ENCODE measurements at places on chromosomes 12 and 14.

GRCh38 chr14:44405011-44405486, 102.0 kb downstream of the FSCB start:
- no peak for DNase-seq

GRCh38 chr12:42582050-42582449, 7.5 kb downstream of the PRICKLE1 start:
- no peak for DNase-seq

GRCh38 chr12:74535536-74535935, 2.1 kb upstream of the ATXN7L3B start:
- DNase-seq: no peak

- no peak for DNase-seq
These were observed 45.6 kb downstream of the LTBP2 start for GRCh38 chr14:74566174-74567141.

DNA sequence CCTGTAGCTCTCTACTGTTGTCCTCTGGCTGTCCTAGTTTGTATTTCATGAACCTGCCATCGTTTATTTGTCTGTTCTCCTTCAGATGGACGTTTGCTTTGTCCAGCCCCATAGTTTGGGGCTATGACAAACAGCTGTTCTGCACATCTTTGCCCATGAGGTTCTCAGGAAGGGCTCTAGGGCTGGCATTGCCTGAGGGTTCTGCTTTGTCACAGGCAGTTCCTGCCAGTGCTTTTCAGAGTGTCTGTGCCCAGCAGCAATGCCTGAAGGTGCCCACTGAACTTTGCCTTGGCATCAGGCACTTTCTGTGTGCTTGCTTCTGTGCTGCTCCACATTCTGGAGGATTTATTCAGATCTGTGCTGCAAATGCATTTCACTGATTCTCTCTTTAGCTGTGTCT, 361.3 kb downstream of the TMEM121 start:
- no peak for DNase-seq

- no peak for DNase-seq
These were observed 9.2 kb downstream of the MLH3 start for GRCh38 chr14:75042035-75042434.

DNA sequence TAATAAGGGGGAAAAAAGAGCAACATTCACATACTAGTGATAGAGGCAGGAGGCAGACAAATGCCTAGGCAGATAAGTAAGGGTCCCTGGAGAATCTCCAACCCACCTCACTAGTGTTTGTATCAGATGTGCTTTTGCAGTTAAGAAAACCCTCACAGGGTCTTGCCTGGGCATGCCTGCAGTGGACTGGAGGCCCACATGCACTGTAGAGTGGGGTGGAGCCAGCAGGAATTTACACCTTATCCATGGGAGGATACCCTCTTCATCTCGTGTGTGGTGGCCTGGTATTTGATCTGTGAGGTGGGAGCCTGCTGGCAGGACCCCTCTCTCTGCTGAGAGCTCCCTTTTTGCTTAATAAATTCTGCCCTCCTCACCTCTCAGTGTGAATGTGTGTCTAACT, 238.0 kb upstream of the SLC16A7 start:
- no peak for DNase-seq

DNA sequence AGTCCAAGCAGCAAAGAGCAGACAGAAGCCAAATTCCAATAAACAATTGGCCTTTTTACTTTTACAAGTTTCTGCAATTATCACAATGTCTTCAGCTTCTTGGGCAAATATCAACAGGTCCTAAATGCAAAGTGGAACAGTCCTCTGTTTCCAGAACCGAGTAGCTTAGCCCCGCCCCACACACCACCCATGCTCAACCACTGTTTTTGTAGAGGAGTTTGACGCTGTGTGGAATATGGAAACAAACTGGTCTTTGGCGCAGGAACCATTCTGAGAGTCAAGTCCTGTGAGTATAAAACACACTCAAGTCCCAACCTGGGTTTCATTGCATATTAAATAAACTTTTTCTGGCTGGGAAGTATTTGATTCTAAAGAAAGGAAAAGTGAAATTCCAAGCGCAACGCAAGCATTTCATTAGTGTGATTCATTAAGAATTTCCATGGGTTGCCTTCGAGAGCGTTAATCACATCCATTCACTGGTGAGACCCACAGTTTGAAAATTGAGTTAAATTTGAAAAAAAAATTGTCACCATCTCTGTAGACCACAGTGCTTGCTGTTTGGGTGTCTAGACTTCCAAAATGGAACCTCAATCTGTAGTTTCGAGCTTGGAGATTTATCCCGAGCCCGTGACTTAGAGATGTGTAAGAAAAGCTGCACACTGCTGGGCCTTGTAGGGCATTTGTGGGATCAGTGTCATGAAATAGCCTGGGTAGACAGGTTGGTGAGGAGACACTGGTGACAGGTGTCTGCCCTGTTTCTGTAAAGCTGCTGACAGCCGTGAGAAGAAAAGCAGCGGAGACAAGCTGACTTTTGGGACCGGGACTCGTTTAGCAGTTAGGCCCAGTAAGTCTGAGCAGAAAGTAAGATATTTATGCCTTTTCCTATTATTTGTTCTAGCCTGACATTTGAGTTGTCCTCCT, 96.1 kb downstream of the DAD1 start:
- DNase-seq: no peak

- no peak for DNase-seq
These were observed 1077.2 kb downstream of the BCL11B start for GRCh38 chr14:98194821-98195220.

GRCh38 chr12:88471331-88472045, 108.8 kb downstream of the KITLG start:
- DNase-seq: no peak

DNA sequence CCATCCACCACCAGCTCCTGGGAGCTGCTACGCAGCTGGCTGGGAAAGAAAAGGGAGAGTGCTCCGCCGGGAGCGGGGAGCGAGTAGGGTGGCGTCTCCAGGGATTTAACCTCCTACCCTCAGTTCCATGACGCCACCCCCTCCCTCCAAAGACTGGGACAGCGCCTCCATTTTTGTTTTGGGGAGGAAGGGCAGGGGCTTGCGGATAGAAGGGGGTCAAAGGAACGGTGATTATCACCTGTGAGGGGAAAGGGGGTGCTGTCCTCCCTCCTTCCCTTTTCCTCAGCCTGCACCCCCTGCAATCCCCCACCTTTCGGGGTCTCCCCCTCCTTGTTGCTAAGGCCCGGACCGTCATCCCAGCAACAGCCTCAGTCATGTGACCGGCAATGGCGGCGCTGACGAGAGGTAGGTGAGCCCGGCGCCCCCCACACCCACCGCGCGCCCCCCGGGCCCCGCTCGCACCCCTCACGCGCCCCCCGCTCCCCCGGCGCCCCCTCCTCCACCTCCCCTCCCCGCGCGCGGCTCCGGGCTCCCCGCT, at the start of gene DTX3:
DTX3 (plus strand) TSS at position 371 of the 538 bp plus-strand sequence. CDS start 1,694 bp downstream, outside the sequence.
- peak; percentile 18 for DNase-seq

GRCh38 chr12:115440438-115440837, 756.5 kb upstream of the TBX3 start:
- DNase-seq: no peak

DNA sequence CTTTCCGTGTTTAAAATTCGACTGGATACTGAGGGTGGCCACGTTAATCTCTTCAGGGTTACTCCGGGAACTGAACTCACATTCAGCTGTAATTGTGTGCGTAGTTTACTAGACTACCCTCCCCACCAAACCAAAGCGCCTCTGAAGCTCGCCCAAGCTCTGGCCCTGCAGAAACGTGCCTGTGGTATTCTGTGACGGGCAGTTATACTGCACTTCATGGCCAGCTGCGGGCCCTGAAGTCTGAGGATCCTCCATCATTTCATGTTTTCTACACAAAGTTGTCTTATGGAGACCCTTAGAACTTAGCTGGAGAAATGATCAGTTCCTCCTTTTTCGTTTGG, 688 bp downstream of the ZNF26 start:
- no peak for DNase-seq

DNA sequence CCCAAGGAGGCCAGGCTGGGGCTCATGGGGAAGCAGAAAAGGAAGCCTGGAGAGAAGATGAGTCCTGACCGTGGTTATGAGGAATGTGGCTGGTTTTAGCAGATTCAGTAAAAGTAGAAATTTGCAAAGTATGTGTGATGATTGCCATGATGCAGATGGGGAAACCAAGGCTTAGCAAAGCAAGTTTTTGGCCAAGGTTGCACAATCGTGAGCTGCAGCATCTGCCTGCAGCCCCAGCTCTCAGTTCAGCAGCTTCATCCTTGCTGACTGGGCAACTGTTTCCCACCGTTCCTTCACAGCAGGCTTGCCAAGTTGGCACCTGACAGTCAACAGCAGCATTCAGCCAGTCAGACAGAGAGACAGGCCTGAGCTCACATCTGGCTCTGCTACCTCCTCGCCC, 656.7 kb downstream of the MED13L start:
- DNase-seq: no peak

GRCh38 chr14:72439707-72440106, 454.2 kb downstream of the DPF3 start:
- no peak for DNase-seq

DNA sequence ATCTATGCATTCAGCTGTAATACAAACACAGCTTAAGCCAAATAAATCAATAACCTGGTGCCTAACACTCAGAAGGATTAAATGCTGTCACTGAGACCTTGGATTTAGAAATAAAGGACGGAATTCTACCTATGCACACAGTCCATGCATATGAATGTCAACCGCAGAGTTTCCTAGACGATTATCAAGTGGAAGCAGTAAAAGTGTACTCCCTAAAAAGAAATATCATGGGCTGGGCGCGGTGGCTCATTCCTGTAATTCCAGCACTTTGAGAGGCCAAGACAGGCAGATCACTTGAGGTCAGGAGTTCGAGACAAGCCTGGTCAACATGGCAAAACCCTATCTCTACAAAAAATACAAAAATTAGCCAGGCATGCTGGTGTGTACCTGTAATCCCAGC, 188.2 kb upstream of the DYRK2 start:
- no peak for DNase-seq

DNA sequence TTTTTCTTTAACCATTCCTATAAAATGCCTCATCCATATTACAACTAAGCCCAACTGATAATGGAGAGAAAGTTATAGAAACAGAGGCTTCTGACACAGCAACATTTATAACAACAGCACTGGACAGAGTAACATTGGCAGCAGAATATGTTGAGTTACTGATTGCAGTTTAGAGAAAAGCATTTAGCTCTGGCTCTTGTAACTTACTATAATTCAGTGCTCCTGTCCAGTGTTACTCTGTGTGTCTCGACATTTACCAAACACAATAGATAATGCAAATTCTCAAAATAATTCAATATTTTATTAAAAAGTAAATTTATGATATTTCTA, 356.1 kb downstream of the CEP128 start:
- DNase-seq: no peak

DNA sequence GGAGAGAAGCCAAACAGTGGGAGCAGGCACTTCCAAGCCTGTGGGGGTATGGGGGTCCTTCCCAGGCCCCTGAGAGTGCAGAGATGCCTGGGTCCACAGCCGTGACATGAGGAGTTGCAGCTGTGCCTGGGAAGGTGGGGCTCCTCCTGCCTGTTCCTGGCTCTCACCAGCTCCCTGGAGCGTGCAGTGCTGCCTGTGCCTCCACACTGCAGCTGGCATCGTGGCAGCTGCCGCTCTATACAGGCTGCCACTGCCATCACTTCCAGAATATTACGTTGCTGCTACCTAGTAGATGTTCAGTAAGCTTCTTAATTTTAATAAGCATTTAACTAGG, 223.7 kb downstream of the KCNC2 start:
- DNase-seq: no peak

DNA sequence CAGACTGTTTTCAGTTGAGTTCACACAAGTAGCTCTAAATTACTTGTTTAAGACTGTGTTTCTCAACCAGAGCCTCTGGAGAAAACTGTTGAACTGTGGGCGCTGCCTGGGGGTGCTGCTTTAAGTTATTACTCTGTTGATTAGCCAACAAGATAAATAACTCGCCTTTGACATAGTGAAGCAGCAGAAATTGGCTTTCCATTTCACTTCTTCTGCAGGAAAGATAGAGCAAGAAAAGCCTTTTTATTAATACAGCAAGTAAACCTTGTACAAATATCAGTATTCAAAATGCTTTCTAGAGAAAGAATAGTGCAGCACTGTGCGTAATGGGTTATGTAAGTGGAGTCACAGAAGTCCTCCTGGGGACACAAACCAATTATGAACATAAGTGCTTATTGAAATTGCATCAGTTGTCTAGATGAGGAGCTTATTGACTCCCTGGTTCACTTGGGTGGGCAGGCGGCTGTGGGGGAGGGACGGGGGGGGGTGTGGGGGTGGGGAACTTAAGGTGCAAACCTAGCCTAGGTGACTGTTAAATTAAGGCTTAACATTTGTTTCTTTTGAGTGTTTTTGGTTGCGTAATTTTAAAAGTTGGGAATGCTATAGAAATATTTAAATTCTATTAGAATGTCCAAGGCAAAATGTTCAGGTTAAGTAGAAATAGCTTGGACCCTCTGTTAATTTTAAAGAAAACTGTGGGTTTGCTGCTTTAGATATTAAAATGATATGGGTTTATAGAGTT, 6.3 kb downstream of the FRS2 start:
- no peak for DNase-seq

DNA sequence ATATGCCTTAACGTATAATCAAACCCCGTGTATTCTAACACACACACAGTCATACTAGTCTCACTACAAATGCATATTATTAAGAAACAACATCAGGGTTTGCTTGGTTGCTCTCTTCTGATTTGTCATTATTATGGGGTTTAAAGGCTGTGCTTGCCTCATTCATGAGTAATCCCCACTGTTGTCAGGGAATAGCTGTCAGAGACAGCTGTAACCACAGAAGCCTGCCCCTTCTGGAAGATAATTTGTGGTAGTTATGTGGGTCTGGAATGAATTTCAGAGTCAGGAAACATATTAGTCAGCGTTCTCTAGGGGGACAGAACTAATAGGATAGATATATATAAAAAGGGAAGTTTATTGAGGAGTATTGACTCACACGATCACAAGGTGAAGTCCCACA, 456.9 kb upstream of the TMEM132C start:
- DNase-seq: no peak

- DNase-seq: peak; percentile 38
These were observed 47.6 kb upstream of the PNMA1 start for GRCh38 chr14:73761618-73762355.

DNA sequence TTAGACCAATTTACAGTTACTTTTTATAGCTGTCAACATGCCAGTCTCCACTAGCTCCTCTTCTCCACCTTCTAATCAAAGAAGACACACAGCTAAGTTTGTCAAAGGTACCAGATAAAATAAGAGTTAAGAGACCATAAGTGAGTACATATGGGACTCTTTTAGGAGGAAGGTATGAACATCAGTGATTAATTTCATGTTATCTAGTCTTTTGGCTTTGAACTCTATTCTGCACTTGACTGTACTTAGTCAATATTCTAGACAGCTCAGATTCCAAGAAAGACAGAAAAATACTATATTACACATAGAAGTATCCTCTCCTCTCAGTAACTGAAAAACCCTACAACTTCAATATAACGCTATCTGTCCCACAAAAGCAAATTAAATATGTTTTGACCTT, 28.1 kb downstream of the CAPRIN2 start:
- DNase-seq: no peak

GRCh38 chr12:90712671-90713070, 242.3 kb downstream of the CCER1 start:
- no peak for DNase-seq

DNA sequence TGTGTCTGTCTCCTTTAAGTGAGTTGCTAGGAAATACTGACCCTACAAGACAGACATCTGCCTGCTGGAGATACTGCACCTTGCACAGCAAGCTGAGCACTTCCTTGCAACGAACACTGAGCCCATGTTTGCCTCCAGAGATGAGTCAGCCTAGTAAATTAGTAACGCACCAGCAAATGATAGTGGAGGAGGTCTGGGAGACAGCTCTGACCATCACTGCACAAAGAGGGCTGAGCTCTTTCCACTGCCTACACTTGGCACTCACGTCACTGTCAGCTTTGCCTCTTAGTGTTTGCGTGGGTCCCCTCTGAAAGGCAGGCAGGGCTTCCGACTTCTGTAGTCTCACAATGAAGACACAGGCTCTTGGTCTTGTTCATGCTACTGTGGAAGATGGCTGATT, 109.0 kb downstream of the APAF1 start:
- DNase-seq: no peak
